T1000 (cell line): ENCODE measurements at places on chromosomes 4 and X.

DNA sequence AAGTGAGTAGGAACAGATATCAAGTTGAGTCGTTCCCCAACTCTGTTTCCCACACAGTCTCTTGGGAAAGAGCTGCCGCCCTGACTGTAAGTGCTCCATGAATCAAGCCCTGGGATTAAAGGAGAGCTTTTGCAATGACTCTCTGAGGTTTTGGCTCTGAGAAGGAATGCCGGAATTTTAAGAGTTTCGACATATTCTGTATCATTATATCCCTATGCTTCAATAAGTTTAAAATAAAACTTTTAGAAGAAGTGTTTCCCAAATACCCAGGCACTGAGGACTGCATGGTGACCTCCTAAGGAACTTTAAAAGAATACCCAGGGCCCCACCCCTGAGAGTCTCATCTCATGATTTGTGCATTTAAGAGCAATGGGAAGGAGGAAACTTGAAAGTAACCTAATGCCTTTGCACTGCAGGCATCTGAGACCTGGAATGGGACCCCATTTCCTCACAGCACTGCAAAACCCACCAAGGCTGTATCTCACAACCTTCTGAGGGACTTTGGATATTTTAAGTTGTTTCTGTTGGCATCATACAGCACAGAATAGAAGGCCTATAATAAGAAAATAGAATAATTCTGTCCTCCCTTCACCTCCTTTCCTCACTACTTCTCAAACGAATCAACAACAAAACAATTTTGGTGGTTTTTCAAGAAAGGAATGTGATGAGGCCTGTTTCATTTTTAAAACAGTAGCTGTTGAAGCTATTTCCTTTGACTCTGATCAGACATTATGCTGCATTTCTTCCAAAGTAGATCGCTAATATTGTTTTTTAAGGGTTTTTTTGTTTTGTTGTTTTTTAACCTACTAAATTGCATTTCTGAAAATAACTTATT is 121.2 kb downstream of the GASK1B start:
- no peak for DNase-seq

- DNase-seq = no peak
These were observed 81.7 kb downstream of the EGF start for GRCh38 chr4:109994415-109994827.

GRCh38 chr4:153787575-153787974 is 1.3 kb downstream of the SFRP2 start:
- DNase-seq = no peak

- no peak for DNase-seq
These were observed 33.8 kb upstream of the AMELX start for GRCh38 chrX:11259437-11259836.

DNA sequence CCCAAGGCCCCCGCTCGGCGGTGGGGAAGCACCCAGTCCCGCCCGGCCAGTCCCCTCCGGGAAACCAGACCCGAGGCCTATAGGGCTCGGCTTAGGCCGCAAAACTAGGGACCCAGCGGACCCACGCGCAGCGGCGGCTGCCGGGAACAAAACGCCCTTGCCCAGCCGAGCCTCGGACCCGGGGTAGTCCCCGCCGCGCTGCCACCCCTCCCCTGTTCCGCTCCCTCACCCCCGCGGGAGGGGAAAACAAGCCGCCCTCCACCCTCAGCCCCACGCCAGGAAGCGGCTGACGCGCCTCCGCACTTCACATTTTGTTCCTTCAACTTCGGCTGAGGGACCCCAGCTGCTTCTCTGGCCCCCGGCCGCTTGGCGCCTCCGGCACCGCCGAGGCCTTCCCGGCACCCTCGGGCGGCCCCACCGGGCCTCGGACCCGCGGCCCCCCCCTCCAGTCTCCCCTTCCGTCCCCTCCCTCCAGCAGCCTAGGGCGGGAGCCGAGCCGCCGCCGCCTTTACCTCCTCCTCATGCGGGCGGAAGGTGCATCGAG is 694 bp downstream of the PDS5A start:
- peak; percentile 41 for DNase-seq

- DNase-seq = no peak
These were observed 21.9 kb downstream of the SH3BP2 start for GRCh38 chr4:2814627-2815270.

- DNase-seq = no peak
These were observed 35.4 kb upstream of the TMEM184C start for GRCh38 chr4:147581606-147582350.

DNA sequence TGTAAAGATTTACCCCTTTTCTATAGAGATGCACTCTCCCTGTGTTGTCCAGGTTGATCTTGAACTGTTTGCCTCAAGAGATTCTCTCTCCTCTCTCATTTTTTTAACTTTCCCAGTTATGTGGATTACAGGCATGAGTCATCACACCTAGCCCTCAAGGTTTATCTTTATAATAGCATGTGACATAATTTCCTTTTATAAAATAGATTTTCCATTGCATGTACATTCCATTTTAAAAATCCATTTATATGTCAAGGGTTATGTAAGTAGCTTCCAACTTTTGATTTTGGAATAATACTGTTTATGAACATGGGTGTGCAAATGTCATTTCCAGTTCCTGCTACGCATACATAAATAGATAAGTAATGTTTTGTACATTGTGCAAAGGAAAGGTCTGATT is 20.6 kb downstream of the ZNF721 start:
- no peak for DNase-seq

GRCh38 chrX:74104356-74105015 is 199.5 kb upstream of the ZCCHC13 start:
- peak; percentile 77 for DNase-seq

GRCh38 chr4:130043732-130044160 is 947.8 kb downstream of the C4orf33 start:
- DNase-seq = no peak

- no peak for DNase-seq
These were observed 31.8 kb upstream of the CWH43 start for GRCh38 chr4:48954314-48954713.

DNA sequence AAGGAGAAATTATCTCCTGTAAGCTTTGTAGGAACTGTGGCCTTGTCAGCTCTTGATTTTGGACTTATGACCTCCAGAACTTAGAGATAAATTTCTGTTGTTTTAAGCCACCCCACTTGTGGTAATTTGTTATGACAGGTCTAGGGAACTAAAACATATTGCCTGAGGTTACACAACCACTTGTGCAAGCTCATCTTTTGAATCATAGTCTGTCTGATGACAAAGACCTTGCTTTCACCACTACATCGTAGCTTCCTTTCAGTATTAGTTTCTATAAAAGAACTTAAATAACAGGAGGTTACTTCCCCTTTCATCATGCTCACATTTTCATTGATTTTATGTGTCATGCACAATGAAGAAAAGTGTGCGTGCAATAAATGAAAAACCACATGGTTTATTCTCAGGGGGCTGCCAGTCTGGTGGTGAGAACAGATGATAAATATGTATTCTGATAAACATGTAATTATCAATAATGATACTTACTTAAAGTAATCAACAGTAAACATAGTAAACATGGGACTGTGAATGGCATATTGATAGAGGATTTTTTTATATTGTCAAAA is 690.0 kb upstream of the HS3ST1 start:
- no peak for DNase-seq

GRCh38 chr4:17218786-17219185 is 293.1 kb downstream of the QDPR start:
- DNase-seq = no peak

- no peak for DNase-seq
These were observed 326.8 kb downstream of the ZNF674 start for GRCh38 chrX:46218373-46218772.

- DNase-seq = no peak
These were observed 2188.9 kb upstream of the TENM3 start for GRCh38 chr4:180054291-180054690.

DNA sequence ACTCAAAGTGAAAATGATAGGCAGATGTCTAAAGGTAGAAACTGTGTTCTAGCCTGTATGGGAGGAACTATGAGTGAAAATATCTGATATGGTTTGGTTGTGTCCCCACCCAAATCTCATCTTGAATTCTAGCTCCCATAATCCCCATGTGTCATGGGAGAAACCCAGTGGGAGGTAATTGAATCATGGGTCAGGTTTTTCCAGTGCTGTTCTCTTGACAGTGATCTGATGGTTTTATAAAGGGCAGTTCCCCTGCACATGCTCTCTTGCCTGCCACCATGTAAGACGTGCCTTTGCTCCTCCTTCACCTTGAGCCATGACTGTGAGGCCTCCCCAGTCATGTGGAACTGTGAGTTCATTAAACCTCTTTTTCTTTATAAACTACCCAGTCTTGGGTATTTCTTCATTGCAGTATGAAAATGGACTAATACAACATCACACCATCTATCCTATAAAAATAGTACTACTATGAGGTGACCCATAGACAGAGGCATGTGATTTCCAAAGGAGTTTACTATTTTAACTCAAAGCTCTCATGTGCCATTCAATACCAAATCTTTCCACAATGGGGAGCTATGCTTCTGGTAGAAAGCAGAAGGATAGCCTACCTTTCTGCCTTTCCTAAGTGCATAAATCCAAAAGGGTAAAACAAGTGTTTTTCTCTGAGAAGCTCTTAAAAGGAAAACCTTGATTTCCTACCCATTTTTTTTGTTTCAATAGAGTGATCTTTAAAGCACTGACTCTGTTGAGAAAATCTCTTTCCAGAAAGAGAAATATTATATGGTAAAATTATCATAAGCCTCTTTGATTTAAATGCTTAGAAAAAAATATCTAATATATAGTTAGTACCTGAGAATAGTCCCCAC is 38.8 kb downstream of the SEC31A start:
- DNase-seq = no peak

DNA sequence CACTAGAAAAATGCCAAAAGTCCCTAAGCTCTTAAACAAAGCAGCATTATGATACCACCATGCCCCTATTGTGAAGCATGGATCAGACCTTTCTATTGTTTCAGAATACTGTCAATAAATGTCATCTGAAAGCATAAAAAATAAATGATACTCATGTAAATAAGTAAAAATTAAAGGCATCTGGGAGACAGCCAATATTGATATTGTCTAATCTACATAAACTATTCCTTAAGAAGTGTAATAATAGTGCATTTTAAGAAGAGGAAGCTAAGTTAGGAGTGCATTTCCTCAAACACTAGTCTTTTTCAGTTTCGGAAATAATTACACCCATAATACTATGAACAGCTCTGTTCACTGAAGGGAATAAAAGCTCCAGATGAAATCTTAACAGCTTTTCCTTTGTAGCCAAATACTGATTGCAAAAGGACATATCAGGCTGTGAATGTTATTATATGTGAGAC is 181.6 kb downstream of the SPOCK3 start:
- no peak for DNase-seq

- DNase-seq = no peak
These were observed 2.6 kb downstream of the FAAH2 start for GRCh38 chrX:57289089-57289488.

DNA sequence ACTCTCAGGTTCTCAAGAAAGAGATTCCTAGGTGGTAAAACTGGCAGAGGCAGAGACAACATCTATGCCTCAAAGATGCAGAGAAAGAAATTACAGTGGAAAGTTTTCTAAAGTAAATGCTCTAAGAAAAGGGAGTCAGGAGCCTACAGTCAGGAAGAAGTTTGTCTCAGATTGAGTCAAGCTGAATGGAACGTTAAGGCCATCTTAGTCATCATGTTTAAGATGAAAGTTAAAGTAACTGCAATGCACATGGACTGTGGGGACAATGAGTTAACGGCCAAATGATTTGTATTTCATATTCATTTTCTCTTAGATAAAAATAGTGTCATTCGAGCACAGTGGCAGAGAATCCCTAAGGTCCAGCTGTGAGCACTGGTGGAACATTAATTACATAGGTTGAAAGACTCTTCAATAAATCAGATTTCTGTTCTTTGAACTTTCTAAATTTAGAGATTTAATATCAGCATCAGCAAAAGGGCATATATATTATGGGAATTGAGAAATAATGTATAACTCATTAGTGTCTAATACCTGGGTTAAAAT is 384.6 kb downstream of the DTHD1 start:
- no peak for DNase-seq

DNA sequence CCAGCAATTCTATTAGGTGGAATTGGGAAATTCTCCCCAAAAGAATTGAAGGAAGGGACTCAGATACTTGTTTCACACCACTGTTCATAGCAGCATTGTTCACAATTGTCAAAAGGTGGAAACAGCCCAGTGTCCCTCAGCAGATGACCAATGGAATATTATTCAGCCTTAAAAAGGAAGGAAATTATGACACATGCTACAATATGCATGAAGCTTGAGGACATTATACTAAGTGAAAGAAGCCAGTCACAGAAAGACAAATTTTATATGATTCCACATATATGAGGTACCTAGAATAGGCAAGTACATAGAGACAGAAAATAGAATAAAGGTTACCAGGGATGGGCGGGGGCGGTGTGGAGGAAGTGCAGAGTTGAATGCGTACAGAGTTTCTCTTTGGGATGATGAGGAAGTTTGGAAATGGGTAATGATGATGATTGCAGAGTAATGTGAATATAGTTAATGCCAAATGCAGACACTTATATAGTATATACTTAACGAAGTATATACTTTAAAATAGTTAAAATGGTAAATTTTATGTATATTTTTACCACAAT is 29.6 kb downstream of the DOCK11 start:
- DNase-seq = no peak

- no peak for DNase-seq
These were observed 11.1 kb downstream of the DOK7 start for GRCh38 chr4:3473996-3474765.

- DNase-seq = no peak
These were observed 1.9 kb upstream of the VEGFC start for GRCh38 chr4:176794651-176795050.

DNA sequence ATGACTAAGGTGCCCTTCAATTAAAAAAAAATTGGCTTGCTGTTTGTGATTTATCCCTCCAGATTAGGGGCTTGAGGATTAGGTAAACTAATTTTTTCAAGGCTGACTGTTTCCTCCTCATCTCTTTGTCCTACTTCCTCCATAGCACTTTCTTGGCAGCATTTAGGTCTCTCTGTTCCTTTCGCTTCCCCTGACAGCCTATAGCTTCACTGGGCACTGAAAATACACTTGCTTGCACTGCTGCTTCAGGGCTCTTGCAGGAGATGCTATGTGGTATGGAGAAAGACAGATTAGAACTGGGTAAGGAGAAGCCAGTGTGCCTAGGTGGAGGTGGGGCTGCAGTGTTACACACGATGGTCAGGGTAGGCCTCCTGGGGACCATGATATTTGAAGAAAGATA is 112.3 kb upstream of the SFRP2 start:
- DNase-seq = no peak

- DNase-seq = no peak
These were observed 256.2 kb downstream of the TRAM1L1 start for GRCh38 chr4:116829187-116829586.
